ENCODE measurements at places on chromosomes 4 and X.
A peak's percentile ranks its signal among the peaks of the same experiment; 100 is the strongest.

- no peak for DNase-seq
These were observed 17.5 kb downstream of the CFAP99 start for GRCh38 chr4:2436301-2436700.

GRCh38 chrX:48897157-48897624, 377 bp downstream of the TIMM17B start:
- peak; percentile 68 for DNase-seq

DNA sequence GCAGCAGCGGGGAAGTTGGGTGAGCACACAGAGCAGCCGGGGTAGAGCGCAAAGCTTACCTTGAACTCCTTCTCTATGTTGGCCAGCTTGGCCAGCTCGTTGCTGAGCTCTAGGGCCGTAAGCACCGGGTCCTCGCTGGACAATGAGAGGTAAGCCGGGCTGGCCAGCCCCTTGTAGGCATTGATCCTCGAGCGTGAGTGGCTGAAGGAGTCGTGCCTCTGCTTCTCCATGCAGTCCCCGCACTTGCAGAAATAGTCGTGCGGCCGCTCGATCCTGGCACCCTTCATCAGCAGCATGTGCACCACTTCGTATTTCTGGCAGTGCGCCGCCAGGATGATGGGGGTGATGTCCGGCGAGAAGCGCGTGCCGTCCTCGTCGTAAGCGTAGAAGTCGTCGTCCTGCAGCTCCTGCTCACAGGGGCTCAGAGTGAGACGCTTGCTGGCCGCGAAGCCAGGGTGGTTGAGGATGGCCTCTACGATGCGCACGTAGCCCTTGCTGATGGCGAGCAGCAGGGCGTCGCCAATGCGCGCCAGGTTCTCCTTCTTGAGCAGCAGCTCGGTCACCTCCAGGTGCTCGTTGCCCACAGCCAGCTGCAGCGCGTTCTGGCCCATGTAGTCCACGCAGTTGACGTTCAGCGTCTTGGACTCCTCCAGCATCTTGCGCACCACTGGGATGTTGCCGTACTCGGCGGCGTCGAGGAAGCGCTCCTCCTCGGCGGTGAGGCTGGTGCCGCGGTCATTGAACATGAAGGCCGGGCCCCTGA, 19.5 kb downstream of the TRPC3 start:
- no peak for DNase-seq

- DNase-seq: no peak
These were observed 33.3 kb upstream of the ARSJ start for GRCh38 chr4:114012749-114013148.

GRCh38 chrX:14295426-14295825, 233.9 kb upstream of the GLRA2 start:
- no peak for DNase-seq

DNA sequence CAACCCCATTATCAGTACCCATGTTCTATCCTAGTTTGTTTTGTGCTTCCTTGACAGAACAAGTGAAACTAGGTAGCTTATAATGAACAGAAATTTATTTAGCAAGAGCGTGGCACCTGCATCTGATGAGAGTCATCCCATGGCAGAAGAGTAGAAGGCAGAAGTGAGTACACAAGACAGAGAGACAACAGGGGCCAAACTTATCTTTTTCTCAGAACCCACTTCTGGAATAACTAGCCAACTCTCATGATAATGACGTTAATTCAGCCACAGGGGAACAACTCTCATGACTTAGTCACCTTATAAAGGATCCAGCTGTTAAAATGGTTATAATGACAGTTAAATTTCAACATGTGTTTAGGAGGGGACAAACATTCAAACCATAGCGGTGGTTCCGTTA, 644.9 kb downstream of the TECRL start:
- DNase-seq: no peak

DNA sequence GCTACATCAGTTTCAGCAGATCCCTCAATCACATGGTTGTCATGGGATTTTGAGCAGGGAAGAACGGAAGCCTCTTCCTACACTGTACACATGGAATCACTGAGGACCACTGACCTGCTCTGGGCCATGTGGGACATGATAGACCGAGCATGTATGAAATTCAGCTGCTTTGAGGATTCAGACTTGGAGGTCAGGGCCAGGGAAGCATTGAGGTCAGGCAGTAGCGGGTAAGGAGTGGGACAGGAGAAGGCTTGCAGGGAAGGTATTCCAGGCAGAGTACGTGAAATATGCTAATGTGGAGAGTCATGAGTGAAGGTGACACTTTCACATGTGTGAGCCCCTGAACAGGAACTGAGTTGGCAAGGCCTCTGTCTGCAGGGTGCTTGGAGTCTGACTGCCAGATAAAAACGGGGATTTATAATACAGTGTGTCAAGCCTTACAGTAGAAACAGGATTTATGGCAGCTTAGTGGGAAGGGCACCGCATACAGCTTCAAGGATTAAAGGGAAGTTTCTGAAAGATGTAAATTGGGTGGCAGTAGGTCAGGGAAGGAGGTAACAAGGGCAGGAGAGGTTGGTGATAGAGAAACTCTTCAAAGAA, 111.7 kb downstream of the STK32B start:
- no peak for DNase-seq

- DNase-seq: no peak
These were observed 14.4 kb downstream of the UVSSA start for GRCh38 chr4:1361431-1361830.

- peak; percentile 25 for DNase-seq
These were observed 181.1 kb upstream of the SMIM31 start for GRCh38 chr4:164572877-164573279.

DNA sequence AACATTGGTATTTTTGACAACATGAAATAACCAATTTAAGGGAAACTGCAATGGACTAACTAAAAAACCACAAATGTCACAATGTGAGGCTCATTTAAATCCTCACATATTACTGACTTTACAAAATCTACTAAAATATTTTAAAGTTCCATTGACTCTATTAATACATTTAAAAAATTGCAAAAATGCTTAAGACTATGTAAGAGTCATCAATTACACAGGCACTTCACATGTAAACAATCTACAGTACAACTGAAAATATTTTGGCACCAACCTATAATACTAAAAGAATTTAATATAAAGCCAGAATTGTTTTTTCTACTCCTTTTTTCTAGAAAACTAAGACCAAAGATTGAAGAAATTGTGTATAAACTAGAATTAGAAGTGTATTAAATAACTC, 76.8 kb upstream of the RBMXL3 start:
- no peak for DNase-seq

GRCh38 chrX:85024044-85024443, 20.4 kb downstream of the APOOL start:
- no peak for DNase-seq

- no peak for DNase-seq
These were observed 78.2 kb downstream of the GLRA2 start for GRCh38 chrX:14607446-14607985.

GRCh38 chr4:5387457-5387856, 320.9 kb downstream of the EVC2 start:
- no peak for DNase-seq

- no peak for DNase-seq
These were observed 78.8 kb downstream of the LDB2 start for GRCh38 chr4:16819652-16820051.

- no peak for DNase-seq
These were observed 1.5 kb downstream of the KLF8 start for GRCh38 chrX:56233682-56234081.

DNA sequence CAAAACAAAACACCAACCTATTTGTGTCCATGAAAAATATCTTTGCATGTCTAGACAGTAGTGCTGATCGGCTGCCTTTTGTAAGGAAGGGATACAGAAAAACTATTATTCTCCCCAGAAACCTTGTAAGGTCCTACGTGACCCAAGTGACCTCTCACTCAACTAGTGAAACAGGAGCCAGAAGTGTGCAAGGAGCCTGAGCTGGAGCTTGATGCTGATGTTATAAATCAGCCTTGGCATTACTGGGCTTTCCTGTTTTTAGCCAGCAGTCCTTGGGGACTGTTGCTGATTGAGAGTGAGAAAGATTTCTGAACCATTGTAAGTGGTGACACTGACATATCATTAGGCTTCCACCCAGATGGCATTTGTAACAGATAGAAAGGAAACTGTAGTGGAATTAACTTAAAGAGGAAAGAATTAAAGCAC, 100.8 kb upstream of the LIMCH1 start:
- DNase-seq: no peak

- no peak for DNase-seq
These were observed 23.8 kb downstream of the CNOT6L start for GRCh38 chr4:77795326-77795725.

DNA sequence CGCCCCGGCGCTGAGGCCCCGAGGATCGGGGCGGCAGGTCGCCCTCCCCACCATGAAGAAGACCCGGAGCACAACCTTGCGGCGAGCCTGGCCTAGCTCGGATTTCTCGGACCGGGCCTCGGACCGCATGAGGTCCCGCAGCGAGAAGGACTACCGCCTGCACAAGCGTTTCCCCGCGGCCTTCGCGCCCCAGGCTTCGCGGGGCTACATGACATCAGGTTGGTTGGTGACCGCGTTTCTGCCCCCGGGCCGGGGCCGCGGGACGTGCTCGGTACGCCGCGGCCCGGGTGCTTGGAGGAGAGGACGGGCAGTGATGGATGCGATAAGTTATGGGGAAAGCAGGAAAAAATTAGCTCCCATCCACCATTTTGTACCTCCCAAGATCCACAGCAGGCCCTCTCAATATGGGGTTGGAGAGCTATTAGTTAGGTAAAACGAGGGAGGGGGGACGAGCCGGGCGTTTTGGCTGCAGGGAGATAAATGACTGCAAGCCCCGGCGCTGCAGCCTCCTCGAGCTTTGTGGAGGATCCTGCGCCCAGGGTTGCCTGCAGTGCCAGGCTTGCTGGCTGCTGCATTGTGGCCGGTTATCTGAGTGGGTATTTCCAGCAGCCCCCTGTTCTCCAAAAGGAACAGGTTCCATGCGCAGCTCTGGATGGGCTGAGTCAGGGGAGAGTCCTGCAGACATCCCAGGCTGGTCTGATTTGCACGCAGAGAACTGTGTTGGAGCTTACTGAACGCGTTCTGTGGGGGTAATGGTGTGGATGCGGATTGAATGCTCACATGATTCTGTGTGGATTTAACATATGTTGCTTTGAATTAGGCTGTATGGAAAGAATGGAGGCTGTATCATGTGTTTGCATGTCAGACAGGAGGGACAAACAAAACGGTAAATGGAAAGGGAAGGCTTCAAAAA, 1.9 kb downstream of the STOX2 start:
- no peak for DNase-seq

DNA sequence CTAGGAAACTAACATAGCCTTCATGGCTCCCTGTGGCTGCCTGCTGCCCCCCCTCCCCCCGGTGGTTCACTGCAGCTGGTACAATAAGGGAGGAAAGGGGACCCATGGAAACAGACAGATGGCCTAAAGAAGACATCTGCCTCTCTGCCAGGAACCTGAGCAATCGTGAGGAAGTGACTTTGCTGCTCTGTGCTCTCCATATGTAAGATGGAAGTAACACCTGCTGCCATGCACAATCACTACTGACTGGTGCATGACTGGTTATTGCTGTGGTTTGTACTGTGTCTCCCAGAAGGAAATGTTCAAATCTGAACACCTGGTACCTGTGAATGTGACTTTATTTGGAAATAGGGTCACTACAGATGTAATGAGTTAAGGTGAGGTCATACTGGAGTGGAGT, 43.6 kb downstream of the CD99L2 start:
- no peak for DNase-seq

DNA sequence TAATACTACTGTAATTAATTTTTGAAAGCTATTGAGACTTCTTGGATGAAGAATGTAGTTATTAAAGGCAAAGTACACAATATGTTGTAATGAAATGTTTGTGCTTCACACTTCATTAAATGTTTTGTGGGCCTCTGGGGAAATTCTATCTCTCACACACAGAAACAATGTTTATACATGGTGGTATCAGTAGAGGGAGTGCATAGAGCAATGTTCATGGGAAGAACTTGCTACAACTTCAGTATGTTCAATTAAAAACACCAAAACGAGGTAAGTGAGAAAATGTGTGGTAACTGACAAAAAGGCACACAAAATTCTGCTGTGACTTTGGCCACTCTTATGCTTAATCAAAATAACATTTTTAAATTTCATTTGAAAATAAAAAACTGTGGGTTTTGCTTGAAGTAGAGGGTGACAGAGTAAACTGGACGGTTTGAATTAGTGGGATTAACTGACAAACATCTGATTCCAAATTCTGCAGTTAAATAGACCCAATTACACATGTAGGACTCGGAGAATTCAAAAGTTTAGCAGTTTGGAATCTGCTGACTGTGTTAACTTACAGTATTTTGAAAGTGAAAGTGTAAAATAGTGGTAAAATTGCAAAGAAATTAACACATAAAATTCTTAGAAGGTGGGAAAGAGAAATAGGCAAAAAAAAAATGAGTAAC, 111.4 kb upstream of the TTC29 start:
- DNase-seq: no peak

GRCh38 chr4:17058916-17059741, 160.7 kb upstream of the LDB2 start:
- no peak for DNase-seq

- no peak for DNase-seq
These were observed 1.8 kb upstream of the EXOSC9 start for GRCh38 chr4:121799208-121799823.

DNA sequence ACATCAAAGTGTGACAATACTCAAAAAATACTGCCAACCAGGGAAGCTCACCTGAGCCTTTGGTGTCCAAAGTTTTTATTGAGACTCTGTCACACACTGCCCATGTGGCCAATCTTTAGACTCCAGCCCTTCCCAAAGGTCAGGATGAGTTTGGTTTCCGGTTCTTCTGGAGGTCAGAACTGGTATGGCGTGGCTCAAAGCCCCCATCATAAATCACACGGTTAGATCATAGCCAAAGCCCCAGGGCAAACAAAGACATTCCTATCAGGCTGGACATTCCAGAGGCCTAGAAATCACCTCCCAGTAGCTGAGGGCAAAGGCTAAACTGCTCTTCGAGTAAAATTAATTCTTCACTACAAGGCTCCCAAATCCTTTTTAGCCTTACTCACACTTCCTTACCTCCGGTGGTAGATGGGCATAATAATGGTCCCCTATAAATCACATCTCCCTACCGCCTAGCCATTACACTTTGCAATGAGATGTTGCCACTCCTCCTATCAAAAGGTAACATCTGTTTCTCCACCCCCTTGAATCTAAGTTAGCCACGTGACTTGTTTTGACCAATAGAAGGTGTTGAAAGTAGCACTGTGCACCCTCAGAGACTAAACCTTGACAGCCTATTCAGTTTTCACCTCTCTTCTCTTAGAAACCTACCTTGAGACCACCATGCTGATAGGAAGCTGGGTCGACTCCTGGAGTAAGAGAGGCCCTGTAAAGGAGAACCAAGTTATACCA, 137.8 kb upstream of the DUSP21 start:
- no peak for DNase-seq

DNA sequence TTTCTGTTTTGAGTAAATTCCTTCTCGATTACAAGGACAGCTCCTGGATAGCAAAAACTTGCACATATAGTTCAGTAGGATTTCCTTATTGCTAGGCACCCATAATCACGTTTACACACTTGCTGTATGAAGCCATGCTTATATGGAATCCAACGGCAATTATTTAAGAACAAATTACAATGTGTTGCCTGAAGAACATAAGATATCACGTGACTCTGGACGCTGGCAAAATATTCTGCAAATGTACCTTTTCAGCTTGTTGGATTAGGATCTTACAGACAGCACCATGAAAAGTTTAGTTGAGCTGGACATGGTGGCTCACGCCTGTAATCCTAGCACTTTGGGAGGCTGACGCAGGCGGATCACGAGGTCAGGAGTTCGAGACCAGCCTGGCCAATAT, 17.4 kb downstream of the MFAP3L start:
- DNase-seq: no peak
